ENCODE measurements at places on chromosomes 1 and 21.

- DNase-seq, result no peak
Measured at GRCh38 chr1:164853146-164853545, 294.2 kb downstream of the PBX1 start.

DNA sequence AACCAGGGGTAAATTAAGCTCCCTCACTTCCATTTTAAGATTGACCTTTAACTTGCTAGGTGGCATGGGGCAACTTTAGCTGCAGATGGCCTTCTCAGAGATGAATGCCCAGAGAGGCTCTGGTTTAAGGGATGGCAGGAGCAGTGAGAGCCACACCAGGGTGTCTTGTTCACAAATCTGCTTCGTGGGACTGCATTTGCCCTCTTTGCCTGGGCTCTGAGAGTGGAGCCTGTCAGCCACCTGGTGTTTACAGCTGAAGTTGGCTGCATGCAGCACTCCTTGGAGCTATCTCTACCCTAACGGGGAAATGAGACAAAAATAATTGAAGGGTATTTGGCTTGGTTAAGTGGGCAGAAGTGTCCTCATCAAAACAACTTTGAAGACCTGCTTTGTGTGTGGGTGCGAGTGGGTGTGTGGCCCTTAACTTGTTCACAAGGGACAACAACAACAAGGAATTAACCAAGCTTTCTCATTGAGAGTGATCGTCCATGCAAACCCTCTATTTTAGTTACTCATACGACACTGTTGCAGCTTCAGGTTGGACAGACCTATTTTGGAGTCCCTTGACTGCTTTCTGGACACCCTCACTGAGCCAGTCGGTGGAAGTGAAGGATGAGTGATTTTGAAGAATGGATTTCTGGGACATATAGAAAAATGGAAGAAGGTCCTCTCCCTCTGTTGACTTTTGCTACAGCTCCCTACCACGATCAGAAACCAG is 29.8 kb downstream of the PGM1 start:
- DNase-seq, result no peak

DNA sequence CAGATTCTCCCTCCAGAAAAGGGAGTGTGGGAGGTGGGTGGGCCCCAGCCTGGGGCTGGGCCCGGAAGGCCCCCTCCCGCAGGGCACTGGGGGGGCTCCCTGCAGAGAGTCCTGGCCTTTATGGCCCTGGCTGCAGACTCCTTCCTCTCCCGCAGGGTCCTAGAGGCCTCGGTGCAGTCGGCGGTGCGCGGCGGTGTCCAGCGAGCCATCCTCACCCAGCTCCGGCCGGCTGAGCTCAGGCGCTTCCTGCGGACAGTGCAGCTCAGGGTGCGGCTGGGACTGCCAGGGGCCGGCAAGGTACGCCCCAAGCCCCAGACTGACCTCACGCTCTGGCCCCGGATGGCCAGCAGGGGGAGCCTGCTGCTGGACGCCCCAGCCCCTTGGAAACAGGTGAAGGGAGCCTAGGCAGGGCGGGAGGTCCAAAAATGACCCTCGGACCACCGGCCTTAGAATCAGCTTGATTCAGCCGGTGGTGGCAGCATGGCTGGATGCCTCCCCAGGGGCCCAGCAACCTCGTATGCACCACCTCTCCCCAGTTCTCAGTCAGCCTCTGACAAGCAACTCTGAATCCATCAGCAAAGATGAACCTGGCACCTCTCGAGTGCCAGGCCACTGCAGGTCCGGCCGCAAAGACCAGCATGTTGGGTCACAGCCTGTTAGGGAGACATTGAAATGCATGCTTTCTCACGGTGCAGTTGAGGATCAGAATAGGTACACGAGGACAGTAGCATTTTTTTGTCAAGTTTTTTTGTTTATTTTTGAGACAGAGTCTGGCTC is 20.6 kb downstream of the MTHFR start:
- peak; percentile 42 for DNase-seq

GRCh38 chr1:209651138-209651587 is 1.1 kb downstream of the LAMB3 start:
- peak; percentile 52 for DNase-seq

GRCh38 chr1:217721692-217722091 is 90.5 kb downstream of the SPATA17 start:
- DNase-seq, result no peak

- DNase-seq, result no peak
Measured at GRCh38 chr1:17149771-17150170, 30.5 kb upstream of the PADI2 start.

GRCh38 chr21:16578912-16579311 is 849.1 kb downstream of the USP25 start:
- DNase-seq, result no peak

DNA sequence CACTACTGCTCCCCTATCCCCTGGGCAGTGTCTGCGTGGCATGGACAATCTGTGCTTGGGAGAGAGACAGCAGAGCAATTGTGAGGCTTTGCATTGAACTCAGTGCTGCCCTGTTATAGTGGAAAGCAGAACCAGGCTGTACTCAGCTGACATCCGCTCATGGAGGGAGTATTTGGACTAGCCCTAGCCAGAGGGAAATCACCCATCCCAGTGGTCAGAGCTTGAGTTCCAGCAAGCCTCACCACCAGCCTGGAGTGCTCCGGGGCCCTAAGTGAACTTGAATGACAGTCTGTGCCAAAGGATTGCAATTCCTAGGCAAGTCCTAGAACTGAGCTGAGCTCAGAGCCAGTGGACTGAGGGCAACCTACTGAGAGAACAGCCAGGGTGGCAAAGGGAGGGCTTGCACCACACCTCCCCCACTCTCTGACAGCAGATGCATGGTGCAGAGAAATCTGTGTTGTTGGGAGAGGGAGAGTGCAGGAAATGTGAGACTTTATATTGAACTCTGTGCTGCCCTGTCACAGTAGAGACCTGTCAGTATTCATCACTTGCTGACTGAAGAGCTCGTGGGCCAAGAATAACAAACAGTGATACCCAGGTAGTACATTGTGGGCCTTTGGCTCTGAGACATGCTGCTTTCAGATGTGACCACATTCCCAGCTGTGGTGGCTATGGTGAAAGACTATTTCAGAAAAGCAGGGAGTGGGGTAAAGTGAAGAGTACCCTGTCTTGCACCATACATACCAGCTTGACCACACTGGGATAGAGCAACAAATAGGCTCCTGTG is 107.7 kb upstream of the SLC5A9 start:
- DNase-seq, result no peak

- peak; percentile 63 for DNase-seq
Measured at GRCh38 chr1:112255080-112255479, 140.9 kb upstream of the CTTNBP2NL start.

GRCh38 chr1:3642919-3643675 is 6.8 kb downstream of the WRAP73 start:
- DNase-seq, result no peak

DNA sequence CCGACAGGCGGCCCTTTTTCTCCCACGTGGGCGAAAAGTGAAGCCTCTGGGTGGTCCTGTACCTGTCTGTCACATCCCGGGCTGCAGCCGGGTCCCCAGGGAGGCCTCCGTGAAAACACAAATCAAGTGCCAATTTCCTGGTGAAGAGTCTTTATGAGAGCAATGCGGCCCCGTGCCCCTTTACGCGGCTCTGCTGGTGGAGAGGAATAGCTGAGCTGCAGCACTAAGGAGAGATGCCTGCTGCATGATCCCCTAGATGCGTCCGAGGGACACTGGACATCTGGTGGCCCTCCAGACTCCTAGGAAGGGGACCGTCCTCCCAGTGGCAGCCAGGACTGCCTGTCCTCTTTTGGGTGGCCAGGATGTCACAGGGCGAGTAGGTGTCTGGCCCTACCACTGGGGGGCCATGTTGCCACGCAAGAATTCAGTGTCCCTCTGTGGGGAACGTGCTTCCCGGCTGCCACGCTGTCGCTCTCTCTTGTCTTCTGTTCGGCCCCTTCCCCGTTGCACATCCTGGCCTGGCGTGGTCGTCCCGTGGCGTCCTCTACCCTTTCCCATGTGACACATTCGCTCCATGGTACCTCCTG is 38.7 kb downstream of the COL18A1 start:
- DNase-seq, result no peak

GRCh38 chr1:174359454-174359805 is 88.3 kb upstream of the GPR52 start:
- no peak for DNase-seq

GRCh38 chr1:208536212-208536611 is 292.0 kb upstream of the PLXNA2 start:
- DNase-seq, result no peak

DNA sequence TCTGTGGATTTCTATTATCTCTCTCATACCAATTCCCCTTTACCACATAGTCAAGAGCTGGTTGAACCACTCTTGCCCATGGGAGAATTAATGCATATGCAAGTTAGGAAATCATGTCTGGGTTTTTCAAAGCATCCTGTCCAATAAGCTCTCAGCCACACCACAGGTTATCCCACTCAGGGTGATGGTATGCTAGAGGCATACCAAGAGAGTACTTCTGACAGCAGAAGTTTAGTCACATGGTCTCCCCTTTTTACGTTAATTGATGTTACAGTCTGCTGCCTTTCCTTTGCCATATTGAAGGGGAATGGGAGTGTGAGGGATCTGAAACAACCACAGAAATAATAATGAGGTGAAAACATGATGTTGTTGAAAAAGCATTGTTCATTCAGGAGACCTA is 135.8 kb upstream of the PBX1 start:
- no peak for DNase-seq

GRCh38 chr1:70714149-70714548 is 303.1 kb downstream of the CTH start:
- DNase-seq, result no peak

- DNase-seq, result no peak
Measured at GRCh38 chr1:201013031-201013485, 10.5 kb downstream of the KIF21B start.

GRCh38 chr1:149977345-149977744 is 33.2 kb downstream of the OTUD7B start:
- DNase-seq, result no peak

- peak; percentile 72 for DNase-seq
Measured at GRCh38 chr1:23577056-23578004, 18.0 kb upstream of the ID3 start.

GRCh38 chr1:15918962-15919715 is 56.8 kb downstream of the ZBTB17 start:
- DNase-seq, result no peak

- no peak for DNase-seq
Measured at GRCh38 chr1:62897788-62898187, 113.9 kb downstream of the ATG4C start.

DNA sequence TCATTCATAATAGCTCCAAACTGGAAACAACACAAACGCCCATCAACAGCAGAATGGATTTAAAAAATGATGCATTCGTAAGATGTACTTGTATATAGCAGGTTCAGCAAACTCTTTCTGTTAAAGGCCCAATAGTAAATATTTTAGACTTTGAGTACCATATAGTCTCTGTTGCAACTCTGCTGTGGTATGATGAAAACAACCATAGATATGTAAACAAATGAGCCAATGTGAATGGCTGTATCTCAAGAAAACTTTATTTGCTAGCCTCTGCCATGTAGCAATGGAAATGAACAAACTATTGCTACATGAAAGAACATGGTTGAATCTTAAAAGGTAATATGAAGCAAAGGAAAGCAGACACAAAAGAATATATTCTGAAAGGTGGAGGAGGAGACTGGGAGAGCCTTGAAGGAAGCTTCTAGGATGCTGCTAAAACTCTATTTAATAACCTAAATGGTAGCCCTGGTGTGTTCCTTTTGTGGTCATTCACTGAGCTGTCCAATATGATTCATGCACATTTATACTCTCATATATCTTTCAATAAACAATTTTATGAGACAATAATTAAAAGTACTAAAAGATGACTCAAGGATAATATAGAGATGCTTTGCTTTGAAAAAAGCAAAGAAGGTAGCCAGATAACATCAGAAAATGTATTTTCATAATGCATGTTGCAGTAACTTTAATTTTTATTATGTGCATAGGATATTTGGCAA is 29.1 kb upstream of the FMO3 start:
- DNase-seq, result peak; percentile 43

GRCh38 chr1:225458222-225458631 is 30.4 kb upstream of the LBR start:
- DNase-seq, result no peak

DNA sequence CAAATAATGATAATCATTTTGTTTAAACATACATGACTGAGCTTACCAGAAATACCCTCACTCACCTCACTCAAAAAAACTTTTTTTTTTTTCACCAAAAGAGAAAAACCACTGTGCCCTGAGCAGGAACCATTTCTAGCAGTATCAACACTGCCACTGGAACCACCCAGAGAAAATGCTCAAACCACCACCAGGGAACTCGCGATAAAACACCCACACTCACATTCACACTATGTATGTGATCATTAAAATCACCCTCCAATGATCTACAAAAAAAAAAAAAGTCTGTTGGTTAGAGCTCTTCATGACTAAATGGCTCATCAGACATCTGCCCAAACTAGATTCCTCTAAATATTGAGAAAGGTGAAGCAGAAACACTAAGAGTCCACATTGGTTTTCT is 11.5 kb downstream of the TIAM1 start:
- DNase-seq, result no peak

DNA sequence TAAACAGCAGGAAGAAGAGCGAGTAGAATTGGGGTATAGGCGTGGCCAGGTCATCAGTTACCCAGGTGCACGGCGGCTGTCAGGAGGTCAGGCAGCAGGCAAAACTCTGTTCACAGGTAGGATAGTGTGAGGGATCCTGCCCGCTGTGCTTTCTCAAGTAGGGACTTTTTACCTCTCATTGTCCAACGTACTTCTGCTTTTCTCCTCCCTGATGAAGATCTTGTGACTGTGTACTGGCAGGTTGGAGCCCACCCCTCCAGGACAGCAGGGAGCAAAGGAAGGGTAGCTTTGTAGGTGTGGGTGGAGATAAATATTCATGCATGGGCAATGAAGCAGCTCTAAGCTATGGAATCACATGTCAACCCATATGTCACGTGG is 373.5 kb downstream of the KIF26B start:
- DNase-seq, result no peak

- no peak for DNase-seq
Measured at GRCh38 chr1:195415584-195415983, 1192.7 kb downstream of the KCNT2 start.

DNA sequence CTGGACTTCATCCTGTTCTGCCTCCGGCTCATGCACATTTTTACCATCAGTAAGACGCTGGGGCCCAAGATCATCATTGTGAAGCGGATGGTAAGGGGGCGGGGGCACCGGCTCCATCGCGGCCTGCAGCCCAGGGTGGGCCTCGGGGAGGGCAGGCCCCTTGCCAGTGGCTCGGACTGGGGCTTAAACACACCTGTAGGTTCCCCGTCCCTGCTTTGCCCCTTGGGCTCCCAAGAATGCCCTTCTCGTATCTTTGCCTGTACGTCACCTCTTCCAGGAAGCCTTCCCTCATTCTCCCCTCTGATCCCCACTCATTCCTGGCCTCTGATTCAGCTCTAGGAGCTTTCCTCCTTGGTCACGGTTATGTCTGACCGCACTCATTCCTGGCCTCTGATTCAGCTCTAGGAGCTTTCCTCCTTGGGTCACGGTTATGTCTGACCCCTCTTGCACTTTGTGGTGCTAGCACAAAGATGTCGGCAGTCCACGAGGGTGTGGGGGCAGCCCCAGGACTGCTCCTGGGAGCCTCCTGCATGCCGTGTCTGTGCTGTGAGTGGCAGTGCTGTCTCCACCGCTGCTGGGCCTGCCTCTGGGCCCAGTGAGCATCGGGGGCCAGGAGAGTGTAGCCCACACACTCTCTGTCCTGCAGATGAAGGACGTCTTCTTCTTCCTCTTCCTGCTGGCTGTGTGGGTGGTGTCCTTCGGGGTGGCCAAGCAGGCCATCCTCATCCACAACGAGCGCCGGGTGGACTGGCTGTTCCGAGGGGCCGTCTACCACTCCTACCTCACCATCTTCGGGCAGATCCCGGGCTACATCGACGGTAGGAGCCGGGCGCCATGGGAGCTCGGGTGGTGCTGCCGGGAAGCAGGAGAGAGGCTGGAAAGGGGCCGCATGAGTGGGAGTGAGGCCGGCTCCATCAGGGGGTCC is 49.1 kb upstream of the LRRC3 start:
- DNase-seq, result no peak

All from fibroblast of gingiva (primary cell).